ENCODE measurements at places on chromosomes 16 and 17.

- peak; percentile 29 for DNase-seq
These were observed 58.5 kb downstream of the BAHCC1 start for GRCh38 chr17:81453712-81454111.

GRCh38 chr17:16929035-16929680, 42.8 kb downstream of the TNFRSF13B start:
- DNase-seq: no peak

GRCh38 chr16:15834502-15834901, 22.3 kb downstream of the MYH11 start:
- DNase-seq: no peak

GRCh38 chr17:82049106-82049505, 2.5 kb downstream of the RFNG start:
- no peak for DNase-seq

DNA sequence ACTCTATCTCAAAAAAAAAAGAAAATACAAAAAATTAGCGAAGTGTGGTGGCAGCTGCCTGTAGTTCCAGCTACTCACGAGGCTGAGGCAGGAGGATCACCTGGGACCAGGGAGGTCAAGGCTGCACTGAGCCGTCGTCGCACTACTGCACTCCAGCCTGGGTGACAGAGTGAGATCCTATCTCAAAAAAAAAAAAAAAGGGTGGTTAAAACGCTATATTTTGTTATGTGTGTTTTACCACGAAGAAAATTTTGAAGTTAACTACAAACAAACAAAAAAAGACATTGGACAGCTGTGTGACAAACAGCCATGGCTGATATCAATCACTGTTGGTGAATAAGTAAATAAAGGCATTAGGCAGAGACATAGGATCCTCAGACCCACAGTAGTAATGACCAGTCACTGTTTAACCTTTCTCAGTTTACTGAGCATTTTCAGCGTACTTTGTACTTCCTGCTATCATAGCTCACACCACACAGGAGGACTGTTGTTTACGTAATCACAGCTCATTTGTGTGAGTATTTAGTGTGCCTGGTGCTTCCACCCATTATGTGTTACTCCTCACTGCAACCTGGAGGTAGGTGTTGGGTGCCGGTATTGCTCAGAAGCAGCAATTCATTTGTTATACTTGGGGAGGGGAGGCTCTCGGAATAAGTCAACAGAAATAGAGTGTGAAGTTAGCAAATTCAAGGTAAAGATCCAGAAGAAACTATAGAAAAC, 55.4 kb downstream of the COPRS start:
- DNase-seq: no peak

GRCh38 chr16:62130101-62130500, 93.9 kb upstream of the CDH8 start:
- no peak for DNase-seq

DNA sequence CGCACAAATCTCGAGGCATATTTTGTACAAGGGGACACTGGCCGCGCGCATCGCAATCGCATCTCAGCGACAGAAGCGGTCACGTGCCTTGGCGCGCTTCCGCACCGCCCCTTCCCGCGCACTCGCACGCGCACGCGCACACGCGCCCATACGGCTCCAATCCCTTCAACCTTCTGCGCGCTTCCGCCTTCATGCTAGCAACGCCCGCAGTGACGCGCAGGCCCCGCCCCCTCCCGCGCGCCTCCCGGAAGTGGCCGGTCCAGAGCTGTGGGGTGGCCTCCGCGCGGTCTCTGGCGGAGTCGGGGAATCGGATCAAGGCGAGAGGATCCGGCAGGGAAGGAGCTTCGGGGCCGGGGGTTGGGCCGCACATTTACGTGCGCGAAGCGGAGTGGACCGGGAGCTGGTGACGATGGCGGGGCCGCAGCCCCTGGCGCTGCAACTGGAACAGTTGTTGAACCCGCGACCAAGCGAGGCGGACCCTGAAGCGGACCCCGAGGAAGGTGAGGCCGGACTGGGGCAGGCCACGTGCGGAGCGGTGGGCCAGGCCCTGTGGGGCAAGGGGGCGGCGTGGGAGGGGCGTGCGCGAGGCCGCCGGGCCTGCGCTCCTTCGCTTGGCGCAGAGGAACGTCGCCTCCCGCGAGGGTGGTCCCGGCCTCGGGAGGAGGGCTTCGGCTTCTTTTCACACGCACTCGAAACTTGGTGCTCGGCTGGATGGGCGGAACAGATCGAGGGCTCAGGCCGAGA, at the start of gene AATF:
Gene AATF (plus strand): TSS at position 238 of the 744 bp plus-strand sequence. CDS start 172 bp downstream, at position 410.
- peak; percentile 98 for DNase-seq

GRCh38 chr17:15917438-15918027, 27.4 kb upstream of the ADORA2B start:
- DNase-seq: no peak

DNA sequence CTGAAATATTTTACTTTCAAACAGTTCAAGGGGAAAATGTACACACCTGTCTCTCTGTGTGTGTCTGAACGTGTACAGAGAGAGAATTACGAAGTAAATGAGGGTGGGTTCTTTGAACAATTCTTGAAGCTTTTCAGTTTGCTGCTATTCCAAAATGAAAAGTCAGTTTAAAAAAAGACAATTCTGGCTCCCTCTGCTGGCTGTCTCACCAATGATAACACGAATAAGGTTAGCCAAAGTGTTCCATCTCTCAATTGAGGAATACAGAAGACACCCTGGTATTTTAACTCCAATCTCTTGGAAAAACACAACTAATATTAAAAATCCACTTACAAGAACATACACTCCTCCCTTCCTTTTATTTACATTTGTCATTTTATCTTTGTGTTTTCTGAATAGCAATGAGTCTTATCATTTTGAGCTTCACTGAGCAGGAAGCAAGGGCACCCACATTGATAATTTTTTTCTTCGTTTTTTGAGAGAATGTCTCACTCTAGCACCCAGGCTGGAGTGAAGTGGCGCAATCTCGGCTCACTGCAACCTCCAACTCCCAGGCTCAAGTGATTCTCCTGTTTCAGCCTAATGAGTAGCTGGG, 20.5 kb downstream of the EFTUD2 start:
- peak; percentile 30 for DNase-seq

- no peak for DNase-seq
These were observed 515.3 kb upstream of the CA10 start for GRCh38 chr17:52673791-52674190.

DNA sequence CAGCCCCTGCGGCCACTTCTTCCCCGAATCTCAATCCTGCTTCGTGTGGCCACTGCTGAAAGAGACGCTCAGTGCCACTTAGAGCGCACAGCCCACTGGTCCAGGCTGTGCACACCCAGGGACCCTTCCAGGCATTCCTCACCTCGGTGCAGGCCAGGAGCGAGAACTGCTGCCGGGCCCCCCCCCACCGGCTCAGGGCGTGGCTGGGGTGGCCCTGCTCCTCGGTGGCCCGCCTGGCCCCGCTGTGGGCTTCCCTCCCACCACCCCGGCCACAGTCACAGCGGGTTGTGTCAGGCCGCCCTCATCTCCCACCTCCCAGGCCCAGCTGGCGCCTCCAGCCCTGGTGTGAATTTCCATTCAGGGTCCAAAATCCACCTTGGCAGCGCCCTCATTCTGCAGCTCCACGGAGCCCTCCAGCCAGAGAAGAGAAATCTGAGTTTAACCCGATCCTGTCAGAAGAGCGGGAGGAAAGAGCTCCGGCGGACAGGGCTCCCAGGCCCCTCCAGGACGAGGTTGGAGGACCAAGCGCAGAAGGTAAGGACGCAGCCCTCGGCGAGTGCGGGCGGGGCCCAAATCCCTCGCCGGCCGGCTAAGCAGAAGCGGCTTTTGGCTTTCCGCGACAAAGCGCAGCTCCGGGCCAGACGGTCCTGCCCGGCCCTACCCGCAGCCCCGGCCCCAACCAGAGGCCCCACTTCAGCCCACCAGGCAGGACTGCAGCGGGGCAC, 12.0 kb downstream of the TBC1D16 start:
- no peak for DNase-seq

- peak; percentile 82 for DNase-seq
These were observed 43.6 kb upstream of the HAPSTR1 start for GRCh38 chr16:9047689-9048301.

DNA sequence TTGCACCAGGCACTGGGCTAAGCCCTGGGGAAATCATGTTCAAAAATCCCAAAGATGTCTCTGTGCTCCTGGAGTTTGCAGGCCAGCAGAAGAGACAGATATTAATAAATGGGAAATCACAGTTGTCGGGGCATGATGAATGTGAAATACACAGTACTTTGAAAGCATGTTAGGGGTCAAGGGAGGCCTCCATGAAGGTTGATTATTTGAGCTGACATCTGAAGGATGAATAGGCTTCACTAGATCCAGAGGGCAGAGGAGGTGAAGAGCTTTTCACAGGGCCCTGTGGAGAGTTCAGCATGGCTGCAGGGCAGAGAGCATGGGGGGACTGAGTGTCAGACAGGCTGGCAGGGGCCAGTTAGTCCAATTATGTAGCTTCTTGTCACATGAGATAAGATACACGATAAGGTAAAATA, 2.6 kb downstream of the ANKRD40CL start:
- DNase-seq: no peak

DNA sequence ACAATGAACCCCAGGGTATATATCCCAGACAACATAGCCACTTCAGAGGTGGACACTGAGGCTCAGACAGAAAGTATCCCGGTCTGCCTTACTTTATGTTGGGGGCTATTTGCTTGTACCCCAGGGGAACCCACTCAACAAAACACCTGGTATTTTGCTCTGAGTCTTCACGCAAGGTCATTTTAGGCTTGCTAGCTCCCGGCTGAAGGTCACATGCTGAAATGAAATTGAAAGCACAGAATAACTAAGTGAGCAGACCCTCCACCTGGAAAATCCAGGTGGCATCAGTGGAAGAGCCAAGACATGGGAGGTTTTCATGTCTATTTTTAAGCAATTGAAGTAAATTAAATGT, 4.1 kb upstream of the KDM8 start:
- no peak for DNase-seq

- peak; percentile 80 for DNase-seq
These were observed 5.2 kb upstream of the GRIN2C start for GRCh38 chr17:74864866-74865395.
